Right atrium auricular region (tissue), 2 donors: ENCODE measurements at places on chromosomes 4 and X. TPM values are rescaled to one million over a fixed set of nuclear protein-coding genes. Genes with fewer than 3 reads are reported as not detected.

Gene ELK1
- total RNA-seq: 28.9 TPM

Gene SLC30A9
- total RNA-seq: 60.8 TPM

Gene CDKL2
- 0.51 TPM for total RNA-seq

Gene PASD1
- total RNA-seq: not detected

Gene DCAF8L2
- not detected for total RNA-seq
